ENCODE measurements at places on chromosomes 11 and 22. TPM values are rescaled to one million over a fixed set of nuclear protein-coding genes. Genes with fewer than 3 reads are reported as not detected.

Gene TPST2
- total RNA-seq: 33.6 TPM

Gene PKNOX2
- not detected for total RNA-seq

Gene LRRC51
- total RNA-seq: 7.7 TPM

Gene ACER3
- total RNA-seq: 10.0 TPM
